ENCODE measurements at places on chromosomes 16 and 17. TPM values are rescaled to one million over a fixed set of nuclear protein-coding genes. Genes with fewer than 3 reads are reported as not detected.

The C17orf100 gene
- total RNA-seq: 0.87 TPM

The SLC5A11 gene
- total RNA-seq: 0.20 TPM

The SOCS3 gene
- total RNA-seq: 43.6 TPM

The LUC7L gene
- total RNA-seq: 153 TPM

The P2RX5 gene
- 15.4 TPM for total RNA-seq

The CCL15 gene
- not detected for total RNA-seq
